H9 (cell line): ENCODE measurements at places on chromosomes 3 and 15. TPM values are rescaled to one million over a fixed set of nuclear protein-coding genes. Genes with fewer than 3 reads are reported as not detected.

DNA sequence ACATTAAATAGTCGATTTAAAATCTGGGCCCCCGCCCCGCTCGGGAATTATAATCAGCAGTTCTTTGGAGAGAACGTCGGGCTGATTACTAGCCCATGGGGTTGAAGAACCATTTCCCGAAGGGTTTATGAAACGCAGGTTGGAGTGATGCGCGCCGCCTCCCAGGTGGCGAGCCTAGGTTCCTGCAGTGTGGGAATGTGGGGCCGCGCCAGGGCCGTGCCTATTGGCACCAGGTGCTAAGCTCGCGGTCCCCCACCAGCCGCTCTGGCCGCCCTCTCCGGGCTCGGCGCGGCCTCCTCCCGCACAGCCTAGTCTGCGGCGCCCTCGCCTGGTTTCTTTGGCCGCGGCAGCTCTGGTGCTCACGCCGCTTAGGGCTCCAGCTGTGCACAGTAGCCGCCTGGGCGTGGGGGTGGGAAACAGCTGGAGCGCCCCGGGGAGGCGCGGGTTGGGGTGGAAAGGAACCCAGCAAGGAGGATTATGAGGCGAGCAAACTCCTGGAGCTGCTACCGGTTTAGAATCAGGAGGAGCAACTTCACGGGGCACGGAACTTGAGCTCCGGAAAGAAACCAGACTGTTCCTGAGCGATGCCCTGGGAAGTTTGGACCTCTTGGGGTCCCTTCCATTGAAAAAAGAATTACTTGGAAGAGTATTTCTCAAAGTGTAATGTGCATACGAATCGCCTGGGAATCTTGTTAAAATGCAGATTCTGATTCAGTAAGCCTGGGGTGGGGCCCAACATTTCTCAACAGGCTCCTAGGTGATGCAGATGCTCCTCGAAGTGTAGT is 5.6 kb upstream of the MECOM start:
- peak; percentile 85 for DNase-seq
- H3K36me3 ChIP-seq: no peaks in the 10 kb centered on the region; the same call in 1 of the 2 replicates
- peak overlapping the region; percentile 59 for H3K4me3 ChIP-seq
- no peak overlapping the region for H3K27ac ChIP-seq
- peaks cover 36% of the 10 kb centered on the region for H3K27me3 ChIP-seq

- H3K27ac ChIP-seq: no peak overlapping the region
- no peaks in the 10 kb centered on the region for H3K27me3 ChIP-seq
- H3K4me1 ChIP-seq: peaks cover 4% of the 10 kb centered on the region; the same call in 1 of the 2 replicates
These were observed 28.6 kb upstream of the ATP13A5 start for GRCh38 chr3:193407112-193407511.

DNA sequence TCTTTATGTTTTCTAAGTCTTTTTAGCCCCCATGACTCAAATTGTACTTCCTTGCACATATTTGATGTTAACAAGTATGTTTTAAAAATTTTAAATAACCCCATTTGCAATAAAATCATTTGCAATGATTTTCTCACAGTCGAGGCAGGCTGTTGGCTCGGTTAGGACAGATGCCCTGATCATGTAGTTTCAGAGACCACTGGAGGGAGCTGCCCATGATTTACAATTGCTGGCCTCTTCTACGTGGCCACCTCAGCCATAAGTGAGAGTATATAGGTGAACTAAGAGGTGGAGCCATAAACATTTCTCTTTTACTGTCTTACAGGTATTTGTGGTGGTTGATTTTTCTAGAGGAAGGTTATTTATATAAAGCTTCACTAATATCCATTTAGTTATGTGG is 1.7 kb downstream of the DTWD1 start:
- H3K27ac ChIP-seq: no peak overlapping the region
- no peaks in the 10 kb centered on the region for H3K27me3 ChIP-seq
- peaks cover 32% of the 10 kb centered on the region for H3K36me3 ChIP-seq
- peak overlapping the region; percentile 94; the same call in 1 of the 2 replicates for H3K4me3 ChIP-seq

GRCh38 chr3:127172781-127173515 is 20.0 kb upstream of the PRR23E start:
- H3K4me1 ChIP-seq: no peaks in the 10 kb centered on the region; the same call in 1 of the 2 replicates
- H3K36me3 ChIP-seq: no peaks in the 10 kb centered on the region
- peak; percentile 45 for DNase-seq
- no peaks in the 10 kb centered on the region for H3K27me3 ChIP-seq
- no peak overlapping the region for H3K4me3 ChIP-seq
- no peak overlapping the region for H3K27ac ChIP-seq

GRCh38 chr3:20353286-20353685 is 167.3 kb upstream of the SGO1 start:
- H3K27ac ChIP-seq: no peak overlapping the region
- no peaks in the 10 kb centered on the region for H3K27me3 ChIP-seq
- DNase-seq: no peak
- no peaks in the 10 kb centered on the region for H3K36me3 ChIP-seq
- no peaks in the 10 kb centered on the region; the same call in 1 of the 2 replicates for H3K4me1 ChIP-seq
- no peak overlapping the region for H3K4me3 ChIP-seq

DNA sequence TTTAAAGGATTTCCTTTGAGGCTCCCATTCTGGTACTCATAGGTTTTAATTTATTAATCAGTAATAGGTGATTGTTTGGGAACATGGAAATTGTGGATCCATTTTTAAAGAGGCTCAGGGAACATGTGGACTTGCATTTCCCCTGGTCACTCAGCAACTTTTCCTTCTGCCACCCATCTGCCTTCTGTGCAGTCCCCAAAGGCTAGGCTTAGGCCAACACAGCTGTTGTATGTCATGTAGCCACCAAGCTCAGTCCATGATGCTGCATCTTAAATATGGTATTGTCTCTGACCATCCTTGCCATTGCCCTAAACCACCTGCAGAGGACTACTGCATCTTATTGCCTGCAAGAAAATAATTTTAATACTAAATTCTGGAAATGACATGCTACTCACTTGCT is 416.7 kb upstream of the SEMA6D start:
- H3K36me3 ChIP-seq: no peaks in the 10 kb centered on the region
- no peaks in the 10 kb centered on the region for H3K27me3 ChIP-seq
- H3K4me3 ChIP-seq: no peak overlapping the region
- no peak overlapping the region for H3K27ac ChIP-seq
- no peak for DNase-seq

DNA sequence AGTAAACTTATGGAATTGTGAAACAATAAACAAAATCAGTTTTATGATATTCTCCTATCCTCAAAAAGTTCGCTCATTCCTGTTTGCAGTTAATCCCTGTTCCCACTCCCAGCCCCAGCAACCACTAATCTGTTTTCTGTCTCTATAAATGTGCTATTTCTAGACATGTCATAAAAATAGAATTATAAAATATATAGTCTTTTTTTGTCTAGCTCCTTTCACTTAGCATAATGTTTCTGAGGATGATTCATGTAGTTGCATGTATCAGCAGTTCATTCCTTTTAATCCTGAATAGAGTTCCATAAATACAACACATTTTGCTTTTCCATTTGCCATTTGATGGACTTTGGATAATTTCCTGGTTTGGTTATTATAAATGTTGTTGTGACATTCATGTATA is 140.0 kb downstream of the KCNAB1 start:
- no peaks in the 10 kb centered on the region for H3K4me1 ChIP-seq
- no peak overlapping the region for H3K4me3 ChIP-seq
- no peaks in the 10 kb centered on the region for H3K27me3 ChIP-seq
- H3K36me3 ChIP-seq: no peaks in the 10 kb centered on the region
- no peak overlapping the region for H3K27ac ChIP-seq

GRCh38 chr15:88115486-88116152 is 140.9 kb downstream of the NTRK3 start:
- no peaks in the 10 kb centered on the region for H3K27me3 ChIP-seq
- DNase-seq: no peak
- no peaks in the 10 kb centered on the region for H3K4me1 ChIP-seq
- H3K36me3 ChIP-seq: no peaks in the 10 kb centered on the region
- H3K4me3 ChIP-seq: no peak overlapping the region
- no peak overlapping the region for H3K27ac ChIP-seq

DNA sequence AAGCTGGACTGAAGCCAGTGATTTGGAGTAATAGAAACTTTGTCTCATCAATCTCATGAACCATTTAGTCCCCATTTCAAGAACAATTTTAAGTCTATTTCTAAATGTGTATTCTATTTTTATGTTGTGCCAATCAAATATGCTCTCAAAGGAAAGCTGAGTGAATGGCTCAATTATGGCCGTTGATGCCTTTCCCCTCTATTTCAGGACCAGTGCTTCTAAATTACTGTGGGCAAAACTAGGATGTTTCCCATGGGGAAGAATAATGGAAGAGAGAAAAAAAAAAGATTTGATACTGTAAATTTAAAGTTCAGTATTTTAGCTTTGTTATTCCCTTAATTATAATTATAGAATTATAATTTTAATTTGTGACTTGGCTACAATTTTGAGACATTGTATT is 110.1 kb downstream of the CADM2 start:
- no peak overlapping the region for H3K27ac ChIP-seq
- H3K4me3 ChIP-seq: no peak overlapping the region
- H3K4me1 ChIP-seq: no peaks in the 10 kb centered on the region
- DNase-seq: no peak
- no peaks in the 10 kb centered on the region for H3K36me3 ChIP-seq

- H3K4me1 ChIP-seq: no peaks in the 10 kb centered on the region
- H3K4me3 ChIP-seq: no peak overlapping the region
- no peaks in the 10 kb centered on the region for H3K27me3 ChIP-seq
- no peak overlapping the region for H3K27ac ChIP-seq
- H3K36me3 ChIP-seq: no peaks in the 10 kb centered on the region; the same call in 2 of the 3 replicates
These were observed 539.1 kb downstream of the UNC13C start for GRCh38 chr15:54517366-54517765.

DNA sequence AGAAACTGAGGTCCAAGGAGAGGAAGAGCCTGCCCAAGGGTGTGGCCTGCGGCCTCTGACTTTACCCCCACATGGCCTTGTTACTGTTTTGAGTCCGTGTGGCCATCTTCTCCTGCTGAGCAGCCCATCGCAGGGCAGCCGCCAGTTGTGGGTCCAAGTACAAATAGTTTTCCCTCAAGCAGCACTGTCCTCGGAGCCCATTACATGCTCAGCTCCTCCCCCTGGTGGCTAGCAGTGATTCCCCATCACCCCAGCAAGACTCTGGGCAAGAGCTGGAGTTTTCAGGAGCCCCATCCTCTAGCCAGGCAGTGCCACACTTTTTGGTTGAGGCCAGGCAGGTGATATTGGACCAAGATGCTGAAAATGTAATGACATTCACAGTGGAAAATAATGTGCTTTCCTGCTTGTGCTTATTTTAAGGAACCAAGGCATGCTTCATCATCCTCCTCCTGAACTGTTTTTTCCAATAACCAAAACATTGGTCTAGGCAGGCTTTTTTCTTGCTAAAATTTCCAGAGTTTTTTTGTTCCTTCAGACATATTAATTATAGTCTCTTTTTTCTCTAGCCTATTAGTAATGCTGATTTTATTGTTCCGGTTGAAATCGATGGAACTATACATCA is 23.2 kb upstream of the VILL start:
- H3K4me1 ChIP-seq: peaks cover 3% of the 10 kb centered on the region; the same call in 1 of the 2 replicates
- DNase-seq: peak; percentile 86
- H3K36me3 ChIP-seq: peaks cover 2% of the 10 kb centered on the region
- no peak overlapping the region for H3K27ac ChIP-seq
- no peaks in the 10 kb centered on the region for H3K27me3 ChIP-seq

GRCh38 chr3:75015280-75015679 is 400.8 kb upstream of the CNTN3 start:
- no peak overlapping the region for H3K27ac ChIP-seq
- H3K4me3 ChIP-seq: no peak overlapping the region
- DNase-seq: no peak
- H3K4me1 ChIP-seq: no peaks in the 10 kb centered on the region
- H3K36me3 ChIP-seq: no peaks in the 10 kb centered on the region

DNA sequence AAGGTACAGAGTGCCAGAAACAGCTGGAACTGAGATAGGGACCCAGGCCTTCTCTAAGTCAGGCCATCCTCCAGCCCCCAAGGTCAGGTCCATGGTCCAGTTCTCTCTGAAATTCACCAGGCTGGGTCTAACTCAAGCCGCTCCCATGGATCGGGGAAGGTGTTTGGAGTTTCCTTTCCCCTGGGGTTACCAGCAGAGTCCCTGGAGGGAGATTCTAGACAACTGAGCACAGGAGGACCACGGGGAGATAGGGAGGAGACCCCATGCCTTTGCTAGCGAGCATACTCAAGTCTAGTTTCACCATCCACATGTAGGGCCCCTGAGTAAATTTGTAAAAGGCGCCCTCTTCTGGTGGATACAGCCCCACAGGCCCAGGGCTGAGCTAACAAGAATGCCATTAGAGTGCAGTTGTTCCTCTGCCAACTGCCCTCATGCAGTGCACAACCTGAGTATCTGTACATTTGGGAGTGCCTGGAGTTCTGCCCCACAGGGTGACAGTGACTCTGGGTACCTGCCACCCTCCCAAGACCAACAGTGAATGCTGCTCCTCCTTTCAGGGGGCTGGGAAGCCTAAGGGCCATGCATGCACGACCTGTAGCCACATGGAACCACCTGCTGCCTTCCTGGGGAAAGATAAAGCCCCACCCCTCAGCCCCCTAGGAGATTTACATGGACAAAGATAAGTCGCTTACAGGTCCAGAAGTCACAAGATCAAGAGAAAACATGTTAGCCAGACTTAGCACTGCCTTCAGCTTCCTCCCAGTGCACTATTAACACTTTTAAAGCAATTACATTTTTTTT is 89.0 kb downstream of the IQSEC1 start:
- peaks cover 8% of the 10 kb centered on the region for H3K36me3 ChIP-seq
- no peak overlapping the region for H3K4me3 ChIP-seq
- H3K27ac ChIP-seq: no peak overlapping the region
- H3K27me3 ChIP-seq: no peaks in the 10 kb centered on the region
- H3K4me1 ChIP-seq: no peaks in the 10 kb centered on the region

DNA sequence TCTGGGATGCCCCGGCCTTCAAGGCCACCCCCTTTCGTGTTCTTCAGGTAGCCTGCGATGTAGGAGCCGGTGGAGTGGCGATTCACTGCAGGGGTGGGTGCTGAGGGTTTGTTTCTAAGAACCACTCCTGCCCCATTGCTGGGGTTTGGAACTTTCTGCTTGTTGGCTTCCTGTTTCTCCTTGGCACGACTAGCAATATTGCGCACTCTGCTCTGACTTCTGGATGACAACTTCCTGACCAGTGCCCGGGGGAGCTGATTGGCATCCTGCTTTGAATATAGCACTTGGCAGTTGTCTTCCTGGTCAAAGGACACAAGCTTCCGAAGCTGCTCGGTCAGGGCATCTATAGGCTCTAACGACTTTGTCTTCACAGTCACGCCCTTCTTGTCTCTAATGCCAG is 187.6 kb upstream of the STRIT1 start:
- no peaks in the 10 kb centered on the region for H3K27me3 ChIP-seq
- no peak overlapping the region for H3K27ac ChIP-seq
- no peaks in the 10 kb centered on the region for H3K4me1 ChIP-seq
- DNase-seq: no peak

Gene NOX5
- total RNA-seq: 0.04 TPM in 1 of 2 replicates, not detected in the other

Gene CASR
- 0.02 TPM in 1 of 2 replicates, not detected in the other for total RNA-seq

Gene CRYBG3
- total RNA-seq: 5.0 and 5.9 TPM in 2 replicates

Gene TLR9
- not detected in 2 replicates for total RNA-seq

Gene CYP1A2
- total RNA-seq: not detected in 2 replicates

Gene LINS1
- total RNA-seq: 8.8 and 11.2 TPM in 2 replicates

Gene GNAT1
- 0.18 TPM in 1 of 2 replicates, not detected in the other for total RNA-seq

Gene FGF12
- total RNA-seq: 5.1 and 5.6 TPM in 2 replicates

Gene SPINK8
- total RNA-seq: not detected in 2 replicates

Gene HTD2
- 13.4 and 16.1 TPM in 2 replicates for total RNA-seq

Gene TMEM40
- total RNA-seq: not detected in 2 replicates
